ENCODE measurements at places on chromosomes 11 and 22.
A peak's percentile ranks its signal among the peaks of the same experiment; 100 is the strongest.

DNA sequence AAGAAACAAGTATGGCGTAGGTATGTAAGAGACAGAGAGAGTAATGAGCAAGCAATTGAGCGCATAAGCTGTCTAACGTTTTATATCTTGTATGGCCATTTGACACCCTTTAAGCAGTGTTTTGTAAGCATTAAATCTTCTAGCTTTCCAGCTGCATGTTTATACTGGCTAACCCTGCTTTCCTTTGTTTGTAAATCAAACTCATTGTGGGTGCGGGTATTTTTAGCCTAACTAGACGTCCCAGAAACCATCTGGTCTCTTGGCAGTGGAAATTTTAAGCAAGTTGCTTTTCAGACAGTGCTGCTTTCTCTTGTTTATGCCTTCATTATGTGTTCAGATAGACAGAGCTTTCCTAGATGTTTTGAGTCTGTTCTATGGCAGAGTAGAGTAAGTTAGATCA lies 73.5 kb downstream of the RNF169 start:
- no peak for DNase-seq

DNA sequence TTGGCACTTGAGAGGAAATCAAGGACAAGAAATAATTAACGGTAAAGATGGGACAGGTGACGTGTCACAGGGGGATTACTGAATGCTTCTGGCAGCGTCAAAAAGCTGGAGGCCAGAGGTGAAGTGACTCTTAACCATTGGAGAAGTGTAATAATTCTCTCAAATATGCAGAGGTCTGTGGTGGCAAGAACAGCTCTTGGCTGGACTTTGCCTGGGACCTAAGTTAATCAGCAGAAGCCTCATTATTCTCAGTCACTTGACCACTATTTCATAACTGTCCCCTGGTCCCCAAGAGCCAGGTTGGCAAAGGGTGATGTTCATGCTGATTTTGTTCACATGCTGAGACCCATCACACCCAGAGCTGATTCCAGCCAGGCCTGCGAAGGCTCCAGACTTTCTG lies 72.9 kb downstream of the TIMP3 start:
- no peak for DNase-seq

- peak; percentile 73 for DNase-seq
Observed at GRCh38 chr22:37498289-37498909, 12.2 kb upstream of the MFNG start.

DNA sequence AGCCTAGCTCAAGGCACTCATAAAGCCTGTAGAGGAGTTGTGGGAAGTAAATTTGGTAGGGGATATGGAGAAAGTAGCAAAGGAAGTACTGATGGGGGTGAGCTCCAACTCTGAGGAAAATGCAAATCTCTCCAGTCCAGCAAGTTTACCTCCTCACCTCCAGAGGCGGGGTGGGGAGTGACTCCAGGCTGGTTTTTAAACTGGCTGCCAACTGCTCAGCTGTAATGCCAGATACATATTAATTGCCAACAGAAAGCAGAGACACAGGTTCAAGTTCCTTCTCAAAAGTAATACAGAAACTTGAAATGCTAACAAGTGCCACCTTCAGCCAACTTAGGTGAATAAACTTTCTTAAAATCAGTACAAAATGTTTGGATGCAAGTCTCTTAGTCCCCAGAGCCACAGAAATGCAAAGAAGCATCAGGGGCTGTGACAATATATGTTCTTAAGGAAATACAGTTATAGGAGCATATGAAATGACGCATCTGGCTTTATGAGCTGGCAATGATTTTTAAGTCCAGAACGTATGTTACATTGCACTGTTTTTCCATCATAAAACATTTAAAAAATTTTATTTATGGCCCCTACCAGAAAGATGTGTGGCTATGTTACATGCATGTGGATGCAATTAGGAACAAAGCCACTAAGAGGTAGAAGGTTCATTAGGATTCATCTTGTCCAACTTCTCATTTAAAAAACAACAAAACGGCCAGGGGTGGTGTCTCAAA lies 436.4 kb upstream of the CCDC90B start:
- no peak for DNase-seq

DNA sequence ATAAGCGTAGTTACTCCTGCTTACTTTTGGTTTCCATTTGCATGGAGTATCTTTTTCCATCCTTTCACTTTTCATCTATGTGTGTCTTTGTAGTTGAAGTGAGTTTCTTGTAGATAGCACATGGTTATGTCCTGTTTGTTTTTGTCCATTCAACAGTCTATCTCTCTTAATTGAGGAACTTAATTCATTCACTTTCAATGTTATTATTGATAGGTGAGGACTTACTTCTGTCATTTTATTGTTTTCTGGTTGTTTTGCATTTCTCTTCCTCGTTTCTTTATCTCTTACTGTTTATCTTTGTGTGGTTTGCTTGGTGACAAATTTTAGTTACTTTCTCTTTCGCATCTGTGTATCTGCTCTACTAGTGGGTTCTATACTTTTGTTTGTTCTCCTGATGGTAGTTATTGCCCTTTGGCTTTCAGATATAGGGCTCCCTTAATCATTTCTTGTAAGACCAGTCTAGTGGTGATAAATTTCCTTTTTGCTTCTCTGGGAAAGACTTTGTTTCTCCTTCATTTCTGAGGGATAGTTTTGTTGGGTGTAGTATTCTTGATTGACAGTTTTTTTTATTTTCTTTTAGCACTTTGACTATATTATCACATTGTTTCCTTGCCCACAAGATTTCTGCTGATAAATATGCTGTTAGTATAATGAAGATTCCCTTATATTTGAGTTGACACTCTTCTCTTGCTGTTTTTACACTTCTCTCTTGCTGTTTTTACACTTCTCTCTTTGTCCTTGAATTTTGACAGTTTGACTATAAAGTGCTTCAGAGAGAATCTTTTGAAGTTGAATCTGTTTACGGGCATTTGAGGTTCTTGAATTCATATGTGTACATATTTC lies 9.0 kb upstream of the RAG1 start:
- DNase-seq: no peak

GRCh38 chr22:46576556-46577367 lies 39.3 kb upstream of the CELSR1 start:
- peak; percentile 71 for DNase-seq

DNA sequence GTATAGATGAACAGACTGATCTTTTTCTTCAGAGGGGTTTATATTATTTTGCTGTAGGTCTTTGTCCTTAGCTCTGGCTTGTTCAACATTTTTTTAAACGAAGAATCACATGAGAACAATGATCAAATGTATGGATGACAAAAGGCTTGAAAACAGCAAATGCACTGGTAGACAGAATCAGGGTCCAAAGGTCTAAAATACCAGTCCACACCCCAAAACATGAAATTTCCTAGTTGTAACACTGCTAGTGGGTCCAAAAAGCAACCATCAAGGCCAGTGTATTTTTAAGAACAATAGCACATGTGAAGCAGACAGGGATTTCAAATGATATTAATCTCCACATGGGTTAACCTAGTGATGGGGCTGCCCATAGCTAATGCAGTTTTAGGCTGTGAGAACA lies 162.0 kb downstream of the SWAP70 start:
- no peak for DNase-seq

DNA sequence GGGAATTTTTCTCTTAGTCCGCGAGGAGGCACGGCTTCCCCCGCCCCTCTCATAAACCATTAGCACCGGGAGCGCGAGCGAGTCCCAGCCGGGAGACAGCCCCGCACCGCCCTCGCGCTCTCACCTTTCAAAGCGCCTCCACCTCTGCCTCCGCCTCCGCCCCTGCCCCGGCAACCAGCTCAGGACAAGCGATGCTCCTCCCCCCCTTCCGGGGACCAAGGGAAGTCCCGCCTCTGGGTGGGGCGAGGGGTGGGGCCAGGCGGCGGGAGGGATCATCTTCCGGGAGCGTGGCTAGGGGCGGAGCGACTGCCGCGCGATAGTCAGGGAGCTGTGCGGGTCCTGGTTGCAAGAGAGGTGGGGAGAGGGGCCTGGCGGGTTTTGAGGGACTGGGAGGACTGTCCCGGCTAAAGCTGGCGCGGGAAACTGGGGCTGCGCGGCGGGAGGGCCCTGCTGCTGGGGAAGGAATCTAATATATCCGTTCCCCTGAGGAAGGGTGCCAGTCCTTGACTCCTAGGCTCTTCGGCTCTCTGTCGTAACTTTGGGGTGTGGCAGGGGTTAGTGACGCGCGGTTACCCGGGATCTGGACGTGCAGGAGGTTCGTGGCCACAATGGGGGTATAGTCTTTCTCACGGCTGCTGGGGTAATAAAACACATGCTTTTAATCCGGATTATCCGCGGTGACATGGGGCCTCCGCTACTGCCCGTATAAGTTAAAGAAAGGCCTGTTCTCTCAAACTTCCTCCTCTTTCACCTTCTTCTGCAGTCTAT lies at the start of the genes CCDC82 and JRKL:
TSS of gene CCDC82 (minus strand) at position 193 of the 768 bp plus-strand sequence. CDS start 5,165 bp downstream, outside the sequence.
TSS of gene JRKL (plus strand) at position 294 of the 768 bp plus-strand sequence. CDS start 637 bp downstream, outside the sequence.
- peak; percentile 99 for DNase-seq

DNA sequence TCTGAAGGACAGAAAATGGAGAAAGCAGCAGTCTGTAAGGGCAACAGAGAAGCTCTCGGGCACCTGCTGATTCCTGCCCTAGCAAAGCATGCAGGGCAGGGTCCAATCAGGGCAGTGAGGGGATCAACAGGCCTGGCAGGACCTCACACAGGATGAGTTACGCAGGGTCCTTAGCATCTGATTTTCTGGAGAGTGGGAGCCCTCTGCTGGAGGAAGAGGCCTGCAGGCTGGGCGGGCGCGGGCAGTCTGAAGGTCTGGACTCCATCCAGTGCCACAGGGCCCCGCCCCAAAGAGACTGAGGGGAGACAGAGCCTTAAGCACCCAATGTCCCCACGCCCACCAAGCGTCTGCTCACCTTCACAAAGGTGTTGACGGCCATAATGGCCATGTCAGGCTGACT lies 28.9 kb downstream of the AP1B1 start:
- DNase-seq: no peak

DNA sequence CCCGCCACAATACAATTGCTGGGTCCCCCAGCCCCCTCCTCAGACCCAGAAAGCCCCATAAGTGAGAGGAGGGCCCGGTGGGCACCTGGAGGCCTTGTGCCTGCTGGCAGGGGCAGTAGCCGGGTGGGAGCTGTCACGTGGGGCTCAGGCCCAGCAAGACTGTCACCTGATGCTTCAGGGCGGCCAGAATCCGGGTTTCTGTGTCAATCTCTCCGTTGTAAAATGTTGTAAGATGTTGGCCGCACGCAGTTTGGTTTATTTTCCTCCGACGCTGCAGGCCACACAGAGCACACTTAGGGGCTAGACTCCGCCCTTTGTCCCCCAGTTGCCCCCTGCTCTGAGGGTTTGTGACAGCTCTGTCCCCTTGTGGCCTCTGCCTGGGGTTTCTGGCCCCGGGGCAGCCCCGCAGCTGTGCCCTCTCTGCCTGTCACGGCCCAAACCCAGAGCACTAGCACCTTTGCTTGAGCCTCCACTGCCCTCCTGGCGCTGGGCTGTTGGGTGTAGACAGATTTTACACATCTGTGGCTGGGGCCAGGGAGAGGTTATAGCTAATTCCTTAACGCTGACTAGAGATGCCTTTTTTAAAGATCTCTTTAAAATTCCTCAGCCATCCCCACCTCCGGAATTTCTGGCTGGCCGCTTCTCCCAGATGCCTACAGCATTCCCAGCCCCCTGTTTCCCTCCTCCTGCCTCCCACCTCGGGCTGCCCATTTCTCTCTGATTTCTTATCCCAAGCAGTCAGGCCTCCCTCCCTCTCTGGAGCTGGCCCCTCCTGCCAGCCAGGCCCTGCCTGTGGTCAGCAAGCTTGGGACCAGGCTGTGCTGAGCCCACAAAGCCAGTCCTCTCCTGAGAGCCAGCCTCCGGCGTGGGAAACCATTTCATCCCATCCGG lies 3.2 kb upstream of the PRR5 start:
- no peak for DNase-seq

DNA sequence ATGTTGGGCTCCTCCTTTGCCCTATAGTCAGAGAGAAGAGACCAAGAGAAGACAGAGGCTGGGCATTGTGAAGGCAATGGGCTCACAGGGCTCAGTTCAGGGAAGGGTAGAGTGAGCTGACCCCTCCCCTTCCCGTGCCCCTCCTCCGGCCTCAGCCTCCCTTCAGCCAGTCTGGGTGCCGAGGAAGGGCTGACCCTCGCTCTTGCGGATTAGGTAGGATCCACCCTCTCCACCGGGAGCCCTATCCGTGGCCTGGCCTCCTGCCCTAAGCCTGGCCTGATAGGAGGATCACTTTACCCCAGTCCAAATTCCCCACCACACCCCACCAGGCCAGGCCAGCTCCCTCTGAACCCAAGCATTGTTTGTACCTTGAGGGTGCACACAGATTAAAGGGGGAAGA lies 1.8 kb upstream of the PPP1R14B start:
- DNase-seq: no peak

- no peak for DNase-seq
Observed at GRCh38 chr11:73213196-73214143, 4.6 kb upstream of the P2RY2 start.

DNA sequence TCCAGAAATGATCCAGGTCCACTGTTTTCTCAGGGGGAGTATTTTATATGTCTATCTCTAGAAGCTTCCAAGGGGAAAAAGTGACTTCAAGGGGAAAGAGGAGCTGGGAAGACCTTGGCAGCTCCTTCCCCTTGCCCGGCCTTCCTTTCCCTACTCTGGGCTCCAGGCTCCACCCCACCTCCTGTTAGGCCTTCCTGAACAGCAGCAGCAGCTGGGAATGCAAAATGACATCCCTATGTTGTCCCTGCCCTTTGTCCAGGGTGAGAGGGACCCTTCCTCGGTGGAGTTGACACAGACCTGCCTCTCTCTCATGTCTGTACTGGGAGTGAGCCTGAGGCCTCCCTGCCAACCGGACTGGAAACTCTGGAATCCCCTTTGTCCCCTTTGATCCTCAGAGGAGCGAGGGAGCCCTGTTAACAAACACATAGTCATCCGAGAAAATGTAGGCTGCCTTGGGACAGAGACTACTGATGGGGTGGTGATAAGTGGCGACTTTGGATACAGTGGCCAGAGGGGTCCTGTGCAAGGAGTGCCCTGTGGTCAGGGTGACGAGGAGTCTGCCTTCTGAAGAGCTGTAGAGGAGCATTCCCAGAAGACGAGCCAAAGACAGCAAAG lies 9.0 kb upstream of the MALAT1 start:
- DNase-seq: no peak

DNA sequence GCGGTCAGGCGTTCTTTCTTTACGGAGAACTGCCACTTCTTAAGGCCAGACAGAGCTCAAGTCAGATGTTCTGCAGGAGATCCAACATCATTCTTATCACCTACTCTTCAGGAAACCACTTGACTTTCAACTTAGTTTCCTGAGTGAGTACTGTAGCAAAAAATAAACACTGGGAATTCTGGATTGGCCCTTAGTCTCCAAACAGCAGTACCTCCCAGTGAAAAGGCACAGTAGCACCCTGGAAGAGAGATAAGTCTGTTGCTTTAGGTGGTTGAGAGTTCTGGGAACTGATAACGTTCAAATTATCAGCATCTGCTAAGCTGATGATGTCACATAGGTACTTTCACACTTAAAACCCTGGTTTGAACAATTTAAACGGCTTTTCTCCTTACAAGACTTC lies 971.8 kb upstream of the TENM4 start:
- DNase-seq: no peak

DNA sequence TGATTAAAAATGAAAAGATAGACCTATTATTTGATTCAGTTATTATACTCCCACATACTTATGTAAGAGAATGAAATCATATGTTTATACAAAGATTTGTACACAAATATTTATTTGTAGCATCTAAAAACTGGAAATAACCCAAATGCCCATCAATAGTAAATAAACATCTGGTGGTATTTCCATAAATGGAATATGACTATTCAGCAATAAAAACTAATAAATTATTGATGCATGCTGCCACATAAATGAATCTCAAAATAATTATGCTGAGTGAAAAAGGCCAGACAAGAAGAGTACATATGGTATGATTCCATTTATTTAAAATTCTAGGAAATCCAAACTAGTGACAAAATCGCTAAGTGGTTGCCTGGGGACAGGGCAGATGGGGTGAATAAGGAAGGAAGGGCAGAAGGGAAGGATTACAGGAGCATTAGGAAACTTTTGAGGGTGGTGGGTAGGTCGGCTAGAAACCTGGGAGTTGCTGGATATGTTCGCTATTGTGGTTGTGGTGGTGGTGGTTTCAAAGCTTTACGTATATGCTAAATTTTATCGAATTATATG lies 41.5 kb downstream of the JAM3 start:
- no peak for DNase-seq

All from stimulated activated CD4-positive, alpha-beta T cell treated with anti-CD3 and anti-CD28 coated beads, Interleukin-2, amount 100 ng/mL, for 24 hours (primary cell).